Prostate gland (tissue), 2 donors: ENCODE measurements at places on chromosomes 6 and 20. TPM values are rescaled to one million over a fixed set of nuclear protein-coding genes. Genes with fewer than 3 reads are reported as not detected.

GRCh38 chr6:157514659-157515496 is 133.9 kb downstream of the ZDHHC14 start:
- H3K27ac ChIP-seq = no peak overlapping the region
- no peak for DNase-seq
- no peak overlapping the region for H3K4me3 ChIP-seq
- no peaks in the 10 kb centered on the region for H3K27me3 ChIP-seq

KIZ gene
- total RNA-seq = 41.0 TPM

DNA sequence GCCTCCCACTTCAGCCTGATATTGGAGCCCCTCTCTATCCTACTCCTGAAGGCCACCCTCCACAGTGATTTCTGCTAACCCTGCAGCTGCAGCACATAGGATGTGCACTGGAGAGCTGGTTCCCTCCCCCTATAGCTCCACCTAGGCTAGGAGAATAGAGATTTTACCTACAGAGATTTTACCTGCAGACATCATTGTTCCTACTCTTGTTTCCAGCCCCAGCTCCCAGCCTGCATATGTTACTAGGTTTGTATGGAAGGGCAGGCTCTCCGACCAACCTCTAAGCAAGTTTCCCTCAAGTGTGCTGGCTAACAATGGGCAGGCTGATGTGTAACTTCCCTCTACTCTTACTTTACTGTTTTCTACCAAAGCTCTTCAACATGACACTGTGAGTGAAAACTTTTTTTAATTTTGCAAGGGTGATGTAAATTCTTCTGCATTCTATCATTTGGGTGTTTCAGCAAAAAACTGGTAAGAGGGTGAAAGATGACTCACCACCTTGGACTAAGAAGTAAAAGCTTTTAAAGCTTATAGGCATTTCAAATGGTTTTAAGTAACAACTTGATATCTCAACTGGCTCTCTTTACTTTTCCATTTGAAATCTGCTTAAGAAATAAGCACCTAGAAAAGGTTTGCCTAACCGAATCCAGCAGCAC is 106.8 kb downstream of the CDK19 start:
- no peak for DNase-seq
- H3K4me1 ChIP-seq = no peaks in the 10 kb centered on the region
- H3K27ac ChIP-seq = no peak overlapping the region
- no peaks in the 10 kb centered on the region for H3K36me3 ChIP-seq

CEP250 gene
- 36.9 TPM for total RNA-seq

SLC17A3 gene
- total RNA-seq = not detected

ZNF322 gene
- 31.7 TPM for total RNA-seq
